Psoas muscle (tissue), 8 donors: ENCODE measurements at places on chromosomes 3 and 15. TPM values are rescaled to one million over a fixed set of nuclear protein-coding genes. Genes with fewer than 3 reads are reported as not detected.

Gene ZNF860
- total RNA-seq: not detected

Gene GOLGA8R
- 1.2 TPM for total RNA-seq

GRCh38 chr3:119891944-119892721 is 110.2 kb downstream of the NR1I2 start:
- no peak for DNase-seq

- no peak for DNase-seq
Measured at GRCh38 chr15:31970007-31970406, 60.3 kb upstream of the CHRNA7 start.

DNA sequence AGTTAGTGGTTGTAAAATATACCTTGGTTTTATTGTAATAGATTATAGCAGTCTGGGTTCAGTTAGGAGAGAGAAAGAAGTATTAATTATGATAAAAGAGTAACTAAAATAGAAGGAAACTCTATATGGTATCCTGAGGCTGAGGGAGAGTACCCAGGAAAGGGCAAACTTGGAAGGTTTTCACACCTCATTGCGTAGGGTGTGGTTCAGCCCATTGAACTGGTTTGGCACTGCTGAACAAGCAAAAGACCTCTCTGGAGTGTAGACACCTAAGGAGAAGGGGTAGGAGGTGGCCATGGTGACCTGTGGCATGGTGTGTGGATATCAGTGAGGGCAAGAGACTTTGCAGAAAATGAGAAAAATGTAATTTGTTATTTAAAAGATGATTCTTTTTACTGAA is 63.5 kb downstream of the STT3B start:
- no peak for DNase-seq
